ENCODE measurements at places on chromosomes 16 and 17.

- peak; percentile 77 for DNase-seq
- peak overlapping the region; percentile 83 for H3K27ac ChIP-seq
- H3K4me1 ChIP-seq: no peaks in the 10 kb centered on the region
- H3K4me3 ChIP-seq: no peak overlapping the region
Measured at GRCh38 chr16:19118938-19119431, 5.2 kb downstream of the ITPRIPL2 start.

DNA sequence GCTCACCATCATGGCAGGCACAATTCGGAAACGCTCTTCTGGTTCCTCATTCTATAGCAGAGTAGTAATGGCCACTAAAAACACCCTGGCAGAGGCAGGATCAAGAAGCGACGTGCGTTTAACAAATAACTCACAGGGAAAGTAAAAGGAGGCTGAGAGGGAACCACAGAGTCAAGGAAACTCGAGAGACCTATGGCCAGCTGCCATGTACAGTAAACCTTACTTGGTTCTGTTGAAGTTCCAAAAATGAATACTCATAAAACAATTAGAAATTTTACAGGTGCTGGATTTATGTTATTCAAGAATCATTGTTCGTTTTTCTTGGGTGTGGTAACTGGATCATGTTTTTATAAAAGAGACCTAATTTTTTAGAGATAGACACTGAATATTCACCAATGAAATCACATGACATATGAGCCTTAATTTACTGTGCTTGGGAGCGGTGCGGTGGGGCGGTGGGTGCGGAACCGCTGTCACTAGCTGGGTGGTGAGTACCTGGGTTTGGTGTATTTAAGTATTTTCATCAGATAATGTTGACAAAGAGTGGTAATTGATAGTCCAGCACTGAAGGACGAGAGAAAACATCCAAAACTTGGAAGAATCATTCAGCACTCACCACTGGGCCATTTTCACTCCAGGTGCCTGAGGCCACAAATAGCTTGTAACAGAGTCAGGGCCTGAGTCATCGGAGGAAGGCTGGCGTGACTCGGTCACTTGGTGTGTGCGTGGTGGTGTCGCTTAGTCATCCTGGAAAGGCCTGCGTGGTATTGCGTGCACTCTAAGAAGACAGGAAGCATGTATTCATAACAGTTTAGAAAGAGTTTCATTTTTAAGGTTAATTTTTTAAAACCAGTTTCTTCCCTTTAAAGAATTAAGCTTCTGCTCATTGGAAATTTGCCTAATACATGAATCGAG is 135.4 kb upstream of the CHMP6 start:
- no peak overlapping the region for H3K4me3 ChIP-seq
- no peak overlapping the region for H3K27ac ChIP-seq
- H3K4me1 ChIP-seq: peaks cover 14% of the 10 kb centered on the region

GRCh38 chr16:55273959-55274358 is 50.0 kb upstream of the IRX6 start:
- H3K27me3 ChIP-seq: no peaks in the 10 kb centered on the region
- no peak overlapping the region for H3K27ac ChIP-seq
- H3K4me1 ChIP-seq: no peaks in the 10 kb centered on the region
- no peak overlapping the region for H3K4me3 ChIP-seq
- no peak for DNase-seq

GRCh38 chr16:81830845-81831540 is 51.9 kb downstream of the PLCG2 start:
- no peaks in the 10 kb centered on the region for H3K27me3 ChIP-seq
- no peak overlapping the region for H3K4me3 ChIP-seq
- no peaks in the 10 kb centered on the region for H3K4me1 ChIP-seq
- H3K27ac ChIP-seq: no peak overlapping the region
- H3K36me3 ChIP-seq: no peaks in the 10 kb centered on the region

GRCh38 chr17:10251212-10251948 is 53.0 kb upstream of the GAS7 start:
- H3K4me1 ChIP-seq: no peaks in the 10 kb centered on the region
- H3K27ac ChIP-seq: no peak overlapping the region

DNA sequence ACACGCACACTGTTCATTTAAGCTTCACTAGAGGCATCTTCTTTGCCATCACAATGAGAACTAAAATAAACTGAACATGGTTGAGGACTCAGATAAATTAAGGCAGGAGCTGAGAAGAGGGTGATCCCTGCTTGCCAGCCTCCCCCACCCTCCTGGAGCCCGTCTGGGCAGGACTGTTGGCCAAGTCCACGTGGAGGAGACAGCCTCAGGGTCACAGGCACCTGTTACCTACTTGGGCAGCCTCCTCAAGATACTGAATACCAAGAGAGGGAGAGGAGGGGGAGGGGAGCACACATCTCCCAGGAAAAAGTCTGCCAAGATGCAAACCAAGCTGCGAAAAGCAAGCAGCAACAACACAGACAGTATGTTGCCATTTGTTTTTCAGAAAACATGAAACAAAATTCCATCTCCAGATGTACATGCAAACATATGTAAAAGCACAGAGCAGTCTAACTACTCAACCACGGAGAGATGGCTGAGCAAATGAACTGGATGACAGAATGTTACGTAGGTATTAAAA is 67.4 kb downstream of the SLC39A11 start:
- no peak overlapping the region for H3K4me3 ChIP-seq
- no peak for DNase-seq
- H3K36me3 ChIP-seq: no peaks in the 10 kb centered on the region
- no peak overlapping the region for H3K27ac ChIP-seq
- no peaks in the 10 kb centered on the region for H3K27me3 ChIP-seq

DNA sequence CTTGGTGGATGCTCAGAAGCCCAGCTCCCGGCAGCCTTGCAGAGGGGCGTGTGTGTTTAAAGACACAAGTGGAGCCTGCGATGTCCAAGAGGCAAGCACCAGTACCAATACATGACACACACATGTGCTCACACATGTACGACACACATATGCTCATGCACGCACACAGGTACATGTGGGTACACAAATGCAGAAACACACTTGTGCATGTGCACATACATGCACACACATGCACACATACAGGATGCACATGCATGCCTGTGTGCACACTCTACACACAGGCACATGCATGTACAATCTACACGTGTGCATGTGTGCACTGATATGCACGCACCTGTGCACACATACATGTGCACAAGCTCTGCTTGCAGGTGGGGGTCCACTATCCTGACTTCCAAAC is 10.8 kb downstream of the RBFOX3 start:
- H3K36me3 ChIP-seq: no peaks in the 10 kb centered on the region
- DNase-seq: no peak
- H3K27me3 ChIP-seq: no peaks in the 10 kb centered on the region
- H3K27ac ChIP-seq: no peak overlapping the region

DNA sequence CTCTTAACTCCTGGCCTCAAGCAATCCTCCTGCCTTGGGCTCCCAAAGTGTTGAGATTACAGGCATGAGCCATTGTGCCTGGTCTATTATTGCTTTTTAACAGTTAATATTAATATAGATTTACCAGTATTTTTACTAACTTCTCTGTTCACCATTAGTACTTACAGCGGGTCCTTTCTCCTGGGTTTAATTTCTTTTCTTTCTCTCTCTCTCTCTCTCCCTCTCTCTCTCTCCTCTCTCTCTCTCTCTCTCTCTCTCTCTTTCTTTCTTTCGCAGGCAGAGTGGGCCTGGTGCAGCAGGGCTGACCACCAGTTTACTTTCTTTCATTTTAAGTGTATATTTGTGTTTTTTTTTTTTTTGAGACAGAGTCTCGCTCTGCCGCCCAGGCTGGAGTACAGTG is 14.7 kb upstream of the DHX40 start:
- H3K4me3 ChIP-seq: no peak overlapping the region
- H3K36me3 ChIP-seq: no peaks in the 10 kb centered on the region
- no peaks in the 10 kb centered on the region for H3K27me3 ChIP-seq
- DNase-seq: no peak

- no peaks in the 10 kb centered on the region for H3K27me3 ChIP-seq
- no peak for DNase-seq
- peaks cover 34% of the 10 kb centered on the region for H3K4me1 ChIP-seq
- H3K36me3 ChIP-seq: peaks cover 27% of the 10 kb centered on the region
- peak overlapping the region; percentile 89 for H3K4me3 ChIP-seq
Measured at GRCh38 chr17:2042390-2042847, 597 bp downstream of the OVCA2 start.

GRCh38 chr16:80150978-80151721 is 389.6 kb upstream of the DYNLRB2 start:
- H3K27me3 ChIP-seq: no peaks in the 10 kb centered on the region
- no peak overlapping the region for H3K27ac ChIP-seq
- no peaks in the 10 kb centered on the region for H3K36me3 ChIP-seq
- H3K4me1 ChIP-seq: no peaks in the 10 kb centered on the region
- no peak for DNase-seq

DNA sequence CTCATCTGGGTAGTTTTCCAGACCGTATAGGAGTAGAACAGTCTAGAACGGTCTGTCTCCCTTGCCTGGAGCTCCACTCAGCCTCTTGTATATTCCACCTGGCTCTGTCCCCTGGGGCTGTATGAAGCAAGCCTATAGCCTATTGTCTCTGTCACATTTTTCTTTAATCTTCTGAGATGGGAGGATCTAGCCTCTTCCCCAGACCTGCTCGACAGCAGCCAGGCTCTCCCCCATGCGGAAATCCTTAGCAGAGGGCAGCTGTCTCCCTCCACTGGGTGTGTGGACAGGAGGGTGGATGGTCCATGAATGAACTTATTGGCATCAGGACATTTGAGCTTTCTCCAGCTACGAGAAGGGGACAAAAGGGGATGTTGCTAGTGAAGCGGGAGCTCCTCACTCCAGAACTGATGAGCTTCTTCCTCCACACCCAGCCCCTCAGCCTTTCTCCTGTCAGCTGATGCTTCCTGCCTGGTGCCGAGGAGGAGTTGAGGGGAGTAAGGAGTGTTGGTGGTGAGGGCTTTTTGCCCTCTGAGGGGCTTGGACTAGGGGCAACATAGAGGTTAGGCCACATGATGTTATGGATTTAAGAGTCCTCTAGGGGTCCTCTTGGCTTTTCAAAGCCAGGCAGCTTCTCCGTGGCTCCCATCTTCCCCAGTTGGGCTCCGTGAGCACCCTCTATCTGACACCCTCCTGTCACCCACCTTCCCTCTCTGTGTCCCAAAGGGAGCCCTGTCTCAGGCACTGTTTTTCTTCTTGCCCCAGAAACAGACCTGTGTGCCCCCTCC is 28.0 kb downstream of the ARHGAP23 start:
- peak overlapping the region; percentile 94 for H3K27ac ChIP-seq
- no peak for DNase-seq
- H3K27me3 ChIP-seq: no peaks in the 10 kb centered on the region
